Daoy (cell line): ENCODE measurements at places on chromosomes 5 and 9. TPM values are rescaled to one million over a fixed set of nuclear protein-coding genes. Genes with fewer than 3 reads are reported as not detected.

DNA sequence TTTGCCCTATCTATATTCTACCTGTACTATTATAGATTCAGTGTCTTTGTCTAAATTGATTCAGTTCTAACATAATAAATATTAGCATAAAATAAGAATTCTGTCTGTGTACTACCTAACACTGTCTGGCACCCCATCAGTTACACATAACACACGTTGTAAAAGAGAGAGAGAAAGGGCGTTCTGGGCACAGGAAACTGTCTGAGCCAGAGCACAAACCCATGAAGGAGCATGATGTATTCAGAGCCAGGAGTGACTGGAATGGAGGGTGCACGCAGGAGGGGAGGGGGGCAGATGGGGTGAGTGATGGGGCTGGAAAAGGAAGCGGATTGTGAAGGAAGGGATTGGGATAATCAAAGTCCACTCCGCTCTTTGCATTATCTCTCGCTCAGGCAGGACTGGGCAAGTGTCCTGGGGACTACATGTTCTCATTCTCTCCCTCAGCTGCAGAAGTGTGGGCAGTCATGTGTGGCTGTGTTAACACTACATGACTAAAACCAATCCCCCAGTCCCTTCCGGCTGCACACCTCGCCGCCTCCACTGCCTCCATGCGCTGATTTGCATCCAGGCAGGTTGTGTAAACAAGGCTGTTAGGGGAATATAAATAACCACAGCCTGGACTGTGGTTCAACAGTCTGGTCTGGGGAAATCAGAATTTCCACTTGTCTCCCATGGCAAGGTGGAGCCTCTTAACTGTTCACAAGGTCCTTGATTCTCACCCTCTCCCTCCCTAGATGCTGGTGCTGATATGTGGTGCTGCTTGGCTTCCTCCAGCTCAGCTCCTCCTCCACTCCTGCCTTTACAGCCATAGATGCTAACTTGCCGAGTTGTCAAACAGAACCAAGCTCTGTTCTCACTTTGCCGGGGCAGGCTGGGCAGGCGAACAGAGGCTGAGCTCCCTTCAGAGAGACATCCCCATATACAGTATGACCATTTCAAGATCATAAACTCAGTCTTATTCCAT is 367.5 kb upstream of the BRINP1 start:
- no peak for DNase-seq

GRCh38 chr9:133334161-133334560 is 1.8 kb downstream of the SURF6 start:
- DNase-seq = no peak

DNA sequence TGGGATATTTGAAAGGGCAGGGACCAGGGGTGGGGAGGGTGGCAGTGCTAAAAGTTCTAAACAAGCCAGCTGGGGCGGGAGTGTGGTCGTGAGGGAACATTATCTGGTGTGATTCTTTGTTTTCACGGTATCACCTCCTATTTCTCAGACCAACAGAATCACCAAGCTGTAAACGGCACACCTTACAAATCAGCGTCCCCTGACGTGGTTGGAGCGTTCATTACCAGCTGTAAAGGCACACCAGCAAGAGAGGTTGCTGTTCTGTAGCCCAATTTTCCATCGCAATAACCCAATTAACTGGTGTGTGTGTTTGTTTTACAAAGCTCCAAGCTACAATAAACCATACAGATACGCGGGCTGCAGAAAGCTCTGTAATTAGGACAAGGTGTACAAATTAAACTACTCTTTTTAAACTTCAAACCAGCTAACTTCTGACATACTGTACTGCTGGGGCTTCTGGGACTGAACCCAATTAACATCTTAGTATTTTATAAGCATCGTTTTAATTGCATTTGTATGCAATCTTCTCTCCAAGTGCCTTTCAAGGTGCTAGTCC is 303.6 kb upstream of the CLINT1 start:
- DNase-seq = no peak

- DNase-seq = no peak
These were observed 383.3 kb upstream of the SLC30A5 start for GRCh38 chr5:68710514-68710913.

DNA sequence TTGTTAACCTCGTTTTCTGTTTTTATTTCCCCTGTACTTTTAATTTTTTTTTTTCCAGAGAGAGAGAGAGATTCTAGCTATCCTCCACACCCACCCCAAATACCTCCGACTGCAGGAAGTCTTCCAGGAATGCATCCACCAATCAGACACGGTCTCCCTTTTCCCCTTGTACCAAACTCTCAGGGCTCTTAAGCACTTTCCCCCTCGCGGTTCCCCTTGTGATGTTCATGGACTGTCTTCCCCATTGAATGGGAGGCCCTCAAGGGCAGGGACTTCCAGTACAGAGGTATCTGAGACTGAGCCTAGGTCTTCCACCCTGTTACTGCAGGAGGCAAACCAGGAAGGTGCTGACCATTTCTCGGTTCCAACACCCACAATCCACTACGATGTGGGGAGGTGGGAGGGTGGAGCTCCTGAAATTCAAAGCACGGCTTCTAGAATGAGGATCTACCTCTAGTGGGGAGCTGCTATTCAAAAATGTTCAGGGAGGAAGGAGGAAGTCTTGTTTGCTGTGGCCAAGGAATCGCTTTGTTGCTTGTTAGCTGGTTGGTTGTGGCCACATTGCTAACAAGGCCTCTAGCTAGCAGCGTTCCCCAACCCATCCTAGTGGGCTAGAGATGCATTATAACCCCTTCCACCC is 37.5 kb upstream of the PTGS1 start:
- no peak for DNase-seq

- no peak for DNase-seq
These were observed 27.5 kb downstream of the CCDC152 start for GRCh38 chr5:42784132-42784531.

IL31RA gene
- total RNA-seq = 9.5 and 12.4 TPM in 2 replicates

ENTPD2 gene
- total RNA-seq = not detected in 2 replicates
